NCI-H2171 treated with DMSO at 0.1 percent for 48 hours (cell line): ENCODE measurements at places on chromosomes 6 and 20.
A peak's percentile ranks its signal among the peaks of the same experiment; 100 is the strongest.

DNA sequence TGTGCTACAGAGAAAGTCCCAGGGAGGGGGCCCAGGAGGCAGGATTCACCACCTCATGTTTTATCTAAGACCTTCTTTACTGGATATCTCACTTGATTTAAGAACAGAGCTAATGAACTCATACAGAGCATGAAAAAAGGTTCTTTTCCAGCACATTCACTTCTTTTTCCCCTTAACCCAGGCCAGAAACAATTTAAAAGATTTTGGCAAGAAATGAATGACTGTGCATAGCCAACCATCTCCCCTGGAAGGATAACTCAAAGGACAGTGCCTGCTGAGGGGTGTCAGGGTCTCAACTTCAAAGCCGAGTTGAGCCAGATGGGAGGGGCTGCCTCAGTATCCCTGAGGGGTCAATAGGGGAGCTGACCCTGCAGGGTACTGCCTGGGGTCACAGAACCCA lies 253.4 kb downstream of the SOD2 start:
- DNase-seq: no peak

DNA sequence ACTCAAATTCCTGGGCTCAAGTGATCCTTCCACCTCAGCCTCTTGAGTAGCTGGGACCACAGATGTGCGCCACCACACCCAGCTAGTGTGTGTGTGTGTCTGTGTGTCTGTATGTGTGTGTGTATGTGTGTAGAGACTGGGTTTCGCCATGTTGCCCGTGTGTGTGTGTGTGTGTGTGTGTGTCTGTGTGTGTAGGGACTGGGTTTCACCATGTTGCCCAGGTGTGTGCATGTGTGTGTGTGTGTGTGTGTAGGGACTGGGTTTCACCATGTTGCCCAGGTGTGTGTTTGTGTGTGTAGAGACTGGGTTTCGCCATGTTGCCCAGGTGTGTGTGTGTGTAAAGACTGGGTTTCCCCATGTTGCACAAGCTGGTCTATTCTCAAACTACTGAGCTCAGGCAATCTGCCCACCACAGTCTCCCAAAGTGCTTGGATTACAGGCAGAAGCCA lies 28.3 kb downstream of the CDK5RAP1 start:
- no peak for DNase-seq

- DNase-seq: no peak
Measured at GRCh38 chr6:157323966-157324300, 614 bp upstream of the TMEM242 start.

GRCh38 chr6:5762561-5762968 lies 244.2 kb downstream of the NRN1 start:
- peak; percentile 88 for DNase-seq

GRCh38 chr20:37007898-37008649 lies 56.6 kb upstream of the SAMHD1 start:
- DNase-seq: no peak

DNA sequence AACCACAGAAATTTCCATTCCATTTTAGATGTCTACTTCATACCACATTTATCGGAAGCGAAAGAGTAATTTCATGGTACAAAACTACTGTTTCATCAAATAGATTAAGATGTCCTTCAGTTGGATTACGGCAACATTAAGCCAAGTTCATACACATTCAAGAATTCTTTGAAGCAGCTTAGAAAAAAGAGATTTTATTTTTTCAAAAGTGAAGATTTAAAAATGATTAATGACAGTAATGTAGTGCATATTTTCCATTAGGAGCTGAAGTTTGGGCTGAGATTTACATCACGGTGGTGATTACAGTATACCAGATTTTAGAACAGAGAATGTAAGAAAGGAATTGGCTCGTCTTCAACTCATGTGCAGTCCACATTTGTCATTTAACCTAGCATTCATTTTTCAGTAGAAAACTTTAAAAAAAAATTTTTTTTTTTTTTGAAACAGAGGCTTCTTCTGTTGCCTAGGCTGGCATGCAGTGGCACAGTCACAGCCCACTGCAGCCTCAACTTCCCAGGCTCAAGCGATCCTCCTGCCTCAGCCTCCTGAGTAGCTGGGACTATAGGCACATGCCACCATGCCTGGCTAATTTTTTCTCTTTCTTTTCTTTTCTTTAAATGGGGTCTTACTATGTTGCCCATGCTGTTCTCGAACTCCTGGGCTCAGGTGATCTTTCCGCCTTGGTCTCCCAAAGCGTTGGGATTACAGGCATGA lies 1.9 kb downstream of the SYNJ2 start:
- no peak for DNase-seq

- DNase-seq: no peak
Measured at GRCh38 chr20:11426948-11427347, 490.7 kb upstream of the BTBD3 start.

DNA sequence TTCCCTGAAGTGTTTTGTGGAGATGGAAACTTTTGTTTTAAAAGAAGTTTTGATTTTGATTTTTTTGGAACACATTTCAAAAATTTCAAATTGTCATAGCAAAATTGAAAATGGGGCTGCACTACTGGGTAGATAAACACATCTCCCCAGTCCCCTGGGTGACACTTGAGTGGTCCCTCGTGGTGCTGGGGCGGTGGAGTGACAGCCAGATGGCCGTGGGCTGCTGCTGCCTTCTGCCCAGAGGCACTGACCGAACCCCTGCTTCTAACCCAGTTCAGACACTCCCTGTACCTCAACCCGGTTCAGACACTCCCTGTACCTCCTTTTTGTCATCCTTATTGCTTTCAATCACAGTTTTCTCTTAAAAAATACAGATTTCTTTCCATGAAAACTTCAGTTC lies 69.9 kb upstream of the SYNJ2 start:
- DNase-seq: peak; percentile 37

GRCh38 chr6:112437058-112437457 lies 89.9 kb downstream of the RFPL4B start:
- DNase-seq: no peak

GRCh38 chr6:47358440-47359225 lies 48.9 kb upstream of the TNFRSF21 start:
- no peak for DNase-seq

GRCh38 chr6:16141514-16141913 lies 12.6 kb downstream of the MYLIP start:
- DNase-seq: no peak

DNA sequence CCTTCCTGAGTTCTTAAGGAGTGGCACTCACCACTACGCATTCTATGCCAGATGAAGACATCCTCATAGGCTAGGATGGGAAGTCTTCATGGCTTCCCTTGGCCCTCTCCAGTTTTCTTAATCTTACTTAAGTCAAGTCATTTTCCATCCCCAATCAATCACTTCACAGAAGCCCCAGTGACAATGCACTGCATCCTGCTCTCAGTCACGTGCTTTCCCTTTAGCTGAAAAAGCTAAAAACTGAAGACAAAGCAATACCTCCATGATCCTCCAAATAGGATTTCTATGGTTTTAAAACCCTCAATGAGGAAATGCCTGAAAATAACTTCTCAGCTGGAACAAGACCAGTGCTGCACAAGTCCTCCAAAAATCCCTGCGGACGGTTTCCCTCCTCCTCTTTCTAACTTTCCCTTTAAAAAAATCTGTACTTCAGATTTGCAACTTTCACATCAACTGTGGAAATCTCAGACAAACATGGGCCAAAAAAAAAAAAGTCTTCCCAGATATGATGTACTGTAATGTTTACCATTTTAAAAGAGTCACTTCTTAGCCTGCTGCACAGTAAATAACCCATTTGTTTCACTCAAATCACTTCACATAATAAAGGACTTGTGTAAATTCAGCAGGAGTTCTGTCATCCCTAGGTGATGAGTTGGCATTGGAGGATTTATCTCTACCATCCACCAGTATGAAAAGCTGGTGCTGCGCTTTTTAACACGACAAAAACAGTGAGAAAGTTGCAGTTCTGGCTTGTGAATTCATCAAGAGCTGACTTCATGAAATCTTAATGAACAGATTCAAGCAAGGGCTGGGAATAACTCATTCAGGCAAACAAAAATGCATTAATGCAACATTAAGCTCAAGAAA lies 590.0 kb upstream of the NOX3 start:
- DNase-seq: no peak

DNA sequence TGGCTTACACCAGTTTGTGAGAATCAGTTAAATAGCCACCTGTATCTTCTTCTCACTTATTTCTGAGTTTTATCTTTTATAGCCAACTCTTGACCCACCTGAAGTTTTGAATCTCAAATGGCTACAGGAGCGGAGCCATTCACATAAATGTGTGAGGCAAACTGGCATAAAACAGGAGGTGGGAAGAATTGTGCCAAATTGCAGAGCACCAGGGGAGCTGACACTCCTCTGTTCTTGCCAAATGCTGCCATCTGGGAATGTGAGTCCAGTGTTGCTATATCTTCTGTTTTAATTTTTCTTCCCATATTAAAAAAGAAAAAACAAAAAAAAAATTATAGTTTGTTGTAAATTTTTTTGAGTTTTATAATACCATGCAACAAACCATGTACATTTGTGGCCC lies 17.0 kb upstream of the RNF146 start:
- no peak for DNase-seq

DNA sequence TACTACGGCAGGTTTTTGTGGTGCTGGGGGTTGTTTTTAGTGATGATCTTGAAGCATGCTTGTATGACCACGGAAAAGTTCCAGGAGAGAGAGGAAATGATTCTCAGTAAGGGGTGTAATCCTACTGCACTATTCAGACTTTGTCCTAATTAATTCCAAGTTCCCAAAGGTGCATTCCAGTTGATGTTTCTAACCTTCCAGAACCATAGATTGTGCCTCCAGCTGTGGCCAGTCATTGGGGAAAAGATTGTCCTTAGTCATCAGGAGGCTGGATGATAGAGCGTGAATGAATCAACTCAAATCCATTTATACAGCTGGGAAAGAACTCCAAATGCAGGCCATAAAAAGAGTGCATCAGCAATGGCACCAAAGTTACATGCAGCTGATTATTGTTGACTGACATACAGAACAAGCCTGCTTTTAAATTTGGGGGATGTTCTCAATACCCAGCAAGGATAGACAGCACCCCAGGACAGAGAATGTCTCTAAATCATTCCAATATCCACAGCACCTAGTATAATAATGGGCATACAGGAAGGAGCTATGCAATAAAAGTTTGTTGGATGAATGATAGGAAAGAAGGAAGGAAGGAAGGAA lies 27.8 kb upstream of the PKHD1 start:
- DNase-seq: no peak

DNA sequence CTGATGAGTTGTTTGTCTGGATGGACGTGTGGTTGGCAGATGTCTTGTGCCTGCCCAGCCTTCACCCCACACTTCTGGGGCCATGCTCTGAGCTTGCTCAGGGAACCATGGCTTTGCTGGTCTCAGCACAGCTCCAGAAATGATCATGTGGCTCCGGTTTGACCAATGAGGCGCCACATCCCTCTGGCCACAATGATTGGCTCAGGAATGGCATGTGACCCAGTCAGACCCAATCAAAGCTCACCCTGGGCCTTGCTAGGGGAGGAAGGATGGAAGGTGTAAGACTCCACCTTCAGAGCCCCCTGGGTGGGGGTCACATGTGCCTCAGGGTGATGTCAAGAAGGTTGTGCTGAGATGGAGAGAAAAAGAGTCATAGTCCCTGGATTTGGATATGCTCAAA lies 281.6 kb upstream of the SULF2 start:
- no peak for DNase-seq

GRCh38 chr20:2800521-2801285 lies at the start of gene CPXM1:
Gene CPXM1, minus strand, starts transcription at chr20:2800627. Its CDS starts 55 bp downstream, at chr20:2800572.
- peak; percentile 38 for DNase-seq

GRCh38 chr20:62707921-62708521 lies 615 bp upstream of the NTSR1 start:
- peak; percentile 96 for DNase-seq

- no peak for DNase-seq
Measured at GRCh38 chr20:41456351-41456750, 89.7 kb upstream of the EMILIN3 start.

DNA sequence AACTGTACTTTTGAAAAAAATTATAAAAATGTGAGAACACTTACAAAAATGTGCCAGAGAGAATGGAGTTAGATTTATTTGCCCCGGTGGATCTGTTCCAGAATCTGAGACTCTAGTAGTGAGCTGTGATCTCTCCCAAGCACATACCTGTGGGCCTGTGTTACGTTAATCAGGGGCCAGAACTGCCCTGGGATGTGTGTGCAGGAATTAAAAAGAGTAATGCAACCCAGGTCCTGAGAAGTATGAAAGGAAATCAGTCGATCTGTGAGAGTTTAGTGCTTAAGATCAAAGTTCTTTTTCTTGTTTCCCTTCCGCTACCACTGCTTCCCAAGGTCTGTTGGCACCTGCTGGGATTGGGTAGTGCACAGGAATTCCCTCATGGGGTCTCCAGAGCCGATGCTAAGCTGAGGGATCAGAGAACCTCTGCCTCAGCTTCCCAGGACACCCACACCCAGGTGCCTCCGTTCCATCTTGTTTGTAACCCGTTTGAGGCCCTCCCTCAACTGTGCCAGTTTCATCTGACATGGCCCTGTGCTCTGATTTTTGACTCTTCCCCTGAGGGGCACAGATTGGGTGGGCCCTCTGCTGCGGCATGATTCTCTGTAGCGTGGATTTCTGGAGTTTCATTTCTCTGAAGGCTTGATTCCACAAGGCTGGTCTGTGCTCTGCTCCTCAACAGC lies 87.7 kb downstream of the RREB1 start:
- DNase-seq: no peak

DNA sequence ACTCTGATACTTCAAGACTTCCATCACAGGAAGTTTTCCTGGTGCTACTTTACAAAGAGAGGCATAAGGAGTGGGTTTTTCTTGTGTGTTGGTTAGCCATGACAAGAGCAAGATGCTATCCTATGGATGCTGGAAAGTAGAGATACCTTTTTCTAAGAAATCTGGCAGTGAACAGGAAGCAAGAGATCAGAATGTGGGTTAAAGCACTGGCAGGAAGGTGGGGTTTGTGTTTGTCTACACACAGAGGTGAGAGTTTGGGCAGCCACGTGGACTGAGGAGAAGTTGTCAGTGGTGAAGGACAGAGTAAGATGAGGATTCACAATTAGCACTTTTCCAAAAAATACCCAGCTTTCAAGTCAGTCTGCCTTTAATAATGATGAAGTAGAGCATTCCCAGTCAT lies 17.9 kb downstream of the SLC2A12 start:
- DNase-seq: no peak

- DNase-seq: no peak
Measured at GRCh38 chr6:146260886-146261285, 232.0 kb downstream of the GRM1 start.
